ENCODE measurements at places on chromosomes 1 and 21.

DNA sequence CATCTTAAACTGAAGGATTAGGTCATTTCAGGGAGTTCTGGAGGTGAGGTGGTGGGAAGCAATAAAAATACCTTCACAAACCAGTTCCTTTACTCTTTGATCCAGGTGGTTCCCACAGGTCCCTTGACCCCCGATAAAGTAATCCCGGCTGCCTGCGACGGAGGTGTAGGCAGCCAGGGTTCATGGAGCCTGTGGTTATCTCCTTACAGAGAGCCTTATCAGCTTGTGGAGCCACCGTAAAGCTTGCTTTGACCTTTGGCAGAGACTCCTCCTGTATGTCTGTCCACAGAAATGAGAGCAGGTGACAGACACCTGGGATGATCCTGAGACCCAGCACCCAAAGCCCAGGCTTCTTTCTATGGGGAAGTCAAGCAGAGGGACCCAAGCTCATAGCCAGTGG is 243.4 kb downstream of the KIF26B start:
- DNase-seq, result no peak

DNA sequence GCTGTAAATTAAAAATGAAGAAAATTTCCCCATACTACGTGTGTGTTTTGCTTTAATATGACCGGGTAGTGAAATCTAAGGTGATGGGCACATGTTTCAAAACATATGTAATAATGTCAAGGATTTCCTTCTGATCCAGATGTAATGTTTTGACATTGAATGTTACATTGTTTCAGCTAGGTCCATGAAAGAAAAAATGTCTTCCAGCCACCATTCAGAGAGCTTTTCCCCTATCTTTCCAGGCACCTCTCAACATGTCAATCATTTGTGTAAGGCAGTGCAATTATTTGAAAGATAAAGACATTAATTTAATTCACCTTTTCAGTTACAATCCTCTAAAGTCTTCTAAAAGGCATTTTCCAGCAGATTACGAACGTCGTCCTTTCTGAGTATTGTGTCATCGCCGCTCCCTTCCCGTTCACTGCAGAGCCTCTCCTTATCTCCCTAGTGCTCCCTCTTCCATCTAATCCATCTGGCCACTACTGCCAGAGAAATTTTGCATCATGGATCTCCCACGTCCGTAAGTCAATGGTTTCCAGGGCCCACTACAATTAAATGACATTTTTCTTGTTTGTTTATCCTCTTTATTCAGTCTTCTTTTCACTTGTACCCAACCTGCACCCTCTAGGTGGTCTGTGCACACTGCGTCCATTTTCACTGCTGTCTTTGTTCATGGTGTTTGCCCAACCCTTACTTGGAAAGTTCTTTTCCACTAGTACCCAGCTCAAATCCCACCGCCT is 1.3 kb upstream of the VAMP3 start:
- DNase-seq, result no peak

DNA sequence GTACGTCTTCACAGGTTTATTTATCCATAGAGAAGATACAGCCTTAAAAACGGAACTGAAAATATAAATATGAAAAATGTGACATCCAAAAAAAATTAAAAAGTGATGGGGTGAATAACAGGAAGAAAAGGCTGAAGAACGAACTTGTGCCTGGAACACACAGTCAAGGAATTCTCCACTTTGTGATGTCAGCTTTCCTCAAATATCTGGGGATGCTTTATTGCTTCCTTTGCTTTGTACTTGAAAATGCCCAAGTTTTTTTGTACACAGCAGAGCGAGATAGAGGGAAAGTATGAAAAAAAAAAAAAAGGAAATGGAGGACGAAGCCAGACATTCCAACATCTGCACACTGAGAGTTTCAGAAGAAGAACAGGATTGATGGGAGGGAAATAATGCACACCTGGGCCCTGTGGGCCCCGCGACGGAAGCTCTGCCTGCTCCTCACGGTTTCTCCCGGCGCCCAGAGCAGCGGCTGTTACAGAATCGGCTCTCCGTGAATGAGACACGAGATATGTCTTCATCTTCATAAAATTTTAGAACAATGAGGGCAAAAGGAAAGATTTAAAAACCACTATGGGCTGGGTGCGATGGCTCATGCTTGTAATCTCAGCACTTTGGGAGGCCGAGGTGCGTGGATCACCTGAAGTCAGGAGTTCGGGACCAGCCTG is 10.0 kb upstream of the LRRC3 start:
- DNase-seq, result peak; percentile 68

- DNase-seq, result peak; percentile 8
Observed at GRCh38 chr1:62599044-62599443, 1.7 kb downstream of the ANGPTL3 start.

- DNase-seq, result no peak
Observed at GRCh38 chr1:173222149-173223030, 15.3 kb upstream of the TNFSF4 start.

DNA sequence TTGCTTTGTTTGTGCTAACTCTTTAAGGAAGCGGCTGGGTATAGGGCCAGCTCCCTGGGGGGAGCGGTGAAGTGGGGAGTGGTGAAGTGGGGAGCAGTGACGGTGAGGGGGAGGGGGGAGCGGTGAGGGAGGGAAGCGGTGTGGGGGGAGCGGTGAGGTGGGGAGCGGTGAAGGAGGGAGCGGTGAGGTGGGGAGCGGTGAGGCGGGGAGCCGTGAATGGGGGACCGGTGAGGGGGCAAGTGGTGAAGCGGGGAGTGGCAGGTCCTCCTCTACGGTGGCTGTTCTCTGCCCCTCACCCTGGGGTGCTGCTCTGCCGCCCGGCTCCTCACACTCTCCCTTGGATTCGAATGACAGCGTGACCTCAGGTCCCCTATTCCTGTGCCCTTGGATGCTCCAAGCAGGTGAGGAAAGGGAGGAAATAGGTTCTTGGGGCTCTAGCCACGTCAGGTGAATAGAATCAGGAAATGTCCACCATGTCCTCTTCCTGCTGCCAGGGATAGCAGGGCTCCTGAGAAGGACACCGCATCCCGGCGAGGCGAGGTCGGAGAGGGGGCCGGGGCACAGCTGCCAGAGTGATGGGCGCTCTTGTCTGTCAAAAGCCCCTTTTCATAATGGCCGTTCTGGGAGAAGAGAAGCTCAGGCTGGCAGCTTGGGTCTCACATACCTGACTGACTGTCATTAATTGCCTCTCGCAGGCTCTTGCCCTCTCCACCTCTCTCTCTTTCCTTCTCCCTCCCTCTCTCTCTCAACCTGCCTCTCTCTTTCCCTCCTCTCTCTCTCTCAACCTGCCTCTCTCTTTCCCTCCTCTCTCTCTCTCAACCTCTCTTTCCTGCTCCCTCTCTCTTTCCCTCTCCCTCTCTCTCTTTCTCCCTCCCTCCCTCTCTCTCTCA is 134.2 kb downstream of the PGBD5 start:
- DNase-seq, result no peak

GRCh38 chr1:150765296-150765976 is at the start of gene CTSS:
TSS of gene CTSS (minus strand) at chr1:150765778. CDS start at chr1:150764763, 1,015 bp downstream.
- no peak for DNase-seq

DNA sequence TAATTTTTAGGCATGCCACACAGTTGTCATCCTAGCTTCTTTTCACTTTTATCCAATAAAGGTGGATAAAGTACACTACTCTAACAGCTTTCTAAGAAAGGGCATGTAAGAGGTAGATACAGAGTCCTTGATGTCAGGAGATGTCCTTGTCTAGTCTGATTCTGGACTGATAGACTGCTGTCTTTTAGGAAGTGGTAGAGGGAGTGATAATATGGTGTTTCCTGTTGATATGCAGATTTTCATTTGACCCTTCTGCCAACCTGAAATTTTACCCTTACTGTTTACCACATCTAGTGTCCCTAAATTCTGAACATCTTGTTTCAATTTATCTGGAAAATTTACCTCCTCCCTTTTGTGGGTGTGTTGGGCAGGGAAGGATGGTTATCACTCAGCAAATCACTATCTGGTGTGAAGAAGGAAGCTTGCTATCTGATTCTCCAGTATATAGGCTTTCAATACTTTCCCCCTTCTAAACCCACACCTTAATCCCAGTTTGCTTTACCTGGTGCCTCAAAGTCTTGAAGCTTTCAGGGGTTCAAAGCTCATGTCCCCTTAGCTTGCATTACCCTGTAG is 354.9 kb upstream of the SNX7 start:
- DNase-seq, result no peak

DNA sequence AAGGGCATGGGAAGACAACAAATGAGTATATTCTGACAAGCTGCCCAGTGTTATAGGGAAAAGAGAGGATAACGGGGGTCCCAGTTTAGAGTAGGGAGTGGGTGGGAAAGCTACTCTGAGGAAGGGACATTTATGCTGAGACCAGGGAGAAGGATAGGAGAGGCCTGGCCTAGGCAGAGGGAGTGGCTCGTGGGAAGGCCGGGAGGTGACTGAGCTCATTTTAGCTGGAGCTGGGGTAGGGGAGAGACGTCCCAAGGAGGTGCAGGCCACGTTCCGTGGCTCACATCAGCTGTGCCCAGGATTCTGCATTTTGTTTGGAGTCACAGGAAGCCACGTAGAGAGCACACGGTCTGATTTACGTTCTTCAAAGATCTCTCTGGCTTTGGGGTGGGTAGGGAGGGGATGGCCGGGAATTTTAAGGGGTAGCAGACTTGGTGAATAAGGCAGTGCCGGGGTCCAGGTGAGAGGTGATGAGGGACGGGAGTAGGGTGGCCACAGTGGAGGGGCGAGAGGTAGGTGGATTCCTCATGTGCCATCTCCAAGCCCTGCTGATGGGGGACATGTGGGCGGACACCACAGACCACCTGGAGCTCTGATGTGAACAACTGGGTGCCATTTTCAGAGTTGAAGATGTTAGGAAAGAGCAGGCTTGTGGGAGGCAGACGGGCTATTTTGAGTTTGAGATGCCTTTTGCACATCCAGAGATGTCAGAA is 4.7 kb downstream of the TINAGL1 start:
- no peak for DNase-seq

- no peak for DNase-seq
Observed at GRCh38 chr1:212213784-212214183, 71.4 kb upstream of the PPP2R5A start.

GRCh38 chr1:240524356-240525069 is 87.4 kb downstream of the GREM2 start:
- no peak for DNase-seq

GRCh38 chr1:177124577-177125278 is 39.8 kb downstream of the ASTN1 start:
- DNase-seq, result no peak

GRCh38 chr1:46458190-46458589 is 31.4 kb upstream of the DMBX1 start:
- DNase-seq, result no peak

- DNase-seq, result no peak
Observed at GRCh38 chr21:33202464-33203363, 27.0 kb upstream of the IFNAR2 start.

- DNase-seq, result peak; percentile 20
Observed at GRCh38 chr1:78054559-78054958, 8.8 kb downstream of the GIPC2 start.

GRCh38 chr21:35543746-35544145 is 494.6 kb upstream of the RUNX1 start:
- no peak for DNase-seq

DNA sequence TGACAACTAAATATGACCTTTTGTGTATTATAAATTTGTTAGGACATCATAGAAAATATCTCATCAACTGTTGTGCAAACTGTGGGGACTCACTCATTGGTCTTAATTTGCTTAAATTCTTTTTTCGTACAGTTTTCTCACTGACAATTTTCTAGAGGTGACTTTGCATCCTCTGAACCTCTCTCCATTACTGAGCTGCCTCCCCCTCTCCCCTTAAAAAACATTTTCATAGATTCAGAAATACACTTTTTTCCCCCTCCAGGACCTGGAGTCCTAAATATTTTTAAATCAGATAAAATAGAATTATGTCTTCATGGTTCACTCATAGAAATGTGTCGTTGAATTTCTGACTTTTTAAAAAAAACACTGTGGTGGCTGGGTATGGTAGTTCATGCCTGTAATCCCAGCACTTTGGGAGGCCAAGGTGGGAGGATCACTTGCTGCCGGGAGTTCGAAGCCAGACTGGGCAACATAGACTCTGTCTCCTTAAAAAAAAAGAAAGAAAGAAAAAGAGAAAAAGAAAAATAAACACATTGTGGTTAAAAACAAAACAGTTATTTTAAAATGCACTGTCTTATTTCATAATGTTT is 1.5 kb downstream of the CNST start:
- DNase-seq, result no peak

DNA sequence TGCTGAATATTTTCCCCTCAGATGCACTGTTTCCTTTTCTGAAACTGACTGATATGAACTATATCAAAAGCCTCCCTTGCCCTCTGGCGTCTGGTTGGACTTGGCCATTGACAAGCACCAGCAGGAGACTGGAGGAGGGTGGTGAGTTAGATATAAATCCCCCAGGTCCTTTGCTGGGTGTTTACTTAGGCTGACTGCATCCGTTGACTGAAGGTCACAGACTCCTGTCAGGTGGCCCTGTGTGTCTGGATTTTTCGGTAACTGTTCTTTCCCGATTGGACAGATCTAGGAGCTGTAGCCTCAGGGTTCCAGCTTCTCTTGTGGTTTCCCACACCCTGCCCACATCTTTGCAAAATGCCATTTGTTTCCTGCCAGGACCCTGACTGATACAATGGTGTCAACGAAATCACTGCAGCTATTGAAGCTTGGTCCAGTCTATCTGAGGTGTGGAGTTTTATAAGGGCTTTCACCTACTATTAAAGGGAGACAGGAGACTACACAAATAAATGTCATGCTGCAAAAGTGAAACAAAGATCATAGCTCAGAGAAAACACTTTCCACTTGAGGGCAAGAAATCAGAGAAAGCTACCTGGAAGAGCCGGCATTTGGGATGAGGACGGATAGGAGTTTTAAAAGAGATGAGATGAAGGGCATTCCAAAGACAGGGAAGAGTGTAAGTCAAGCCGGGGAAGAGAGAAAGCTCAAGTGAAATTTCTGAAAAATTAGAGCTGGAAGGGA is 1.5 kb upstream of the MAGI3 start:
- peak; percentile 20 for DNase-seq

DNA sequence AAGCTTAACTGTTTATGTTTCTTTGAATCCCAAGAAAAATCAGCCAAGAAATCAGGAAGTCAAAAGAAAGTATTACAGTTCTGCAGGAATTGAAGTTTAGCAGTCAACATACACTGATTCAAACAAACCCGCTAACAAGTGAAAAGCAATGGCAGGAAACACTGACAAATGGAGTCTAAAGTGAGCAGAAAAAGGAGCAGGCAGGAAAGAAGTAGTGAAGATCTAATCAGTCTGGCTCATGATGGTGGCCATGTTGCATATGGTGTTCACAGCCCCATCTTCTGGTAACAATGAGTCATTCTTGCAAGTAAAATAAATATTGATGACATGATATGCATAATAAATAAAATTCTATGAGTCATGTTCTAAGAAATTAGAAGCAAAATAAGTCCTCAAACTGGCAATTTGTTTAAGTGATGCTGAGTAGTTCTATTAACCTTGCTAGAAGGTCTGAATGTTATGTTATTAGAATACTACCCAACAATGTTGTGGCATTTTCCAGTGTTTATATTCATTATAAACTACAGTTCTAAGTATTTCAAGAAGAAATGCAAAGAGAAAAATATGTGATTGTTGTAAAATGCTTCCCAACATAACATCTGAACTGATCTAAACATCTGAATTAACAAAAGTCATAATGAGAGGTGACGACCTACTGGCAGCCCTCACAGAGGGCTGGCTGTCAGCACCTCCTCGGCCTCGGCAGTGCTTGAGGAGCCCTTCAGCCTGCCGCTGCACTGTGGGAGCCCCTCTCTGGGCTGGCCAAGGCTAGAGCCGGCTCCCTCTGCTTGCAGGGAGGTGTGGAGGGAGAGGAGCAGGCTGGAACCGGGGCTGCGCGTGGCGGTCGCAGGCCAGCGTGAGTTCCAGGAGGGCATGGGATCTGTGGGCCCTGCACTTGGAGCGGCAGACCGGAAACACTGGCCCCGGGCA is 5.7 kb upstream of the ACBD6 start:
- DNase-seq, result peak; percentile 32

GRCh38 chr1:150068109-150068435 is 496 bp downstream of the VPS45 start:
- no peak for DNase-seq

Data from amniotic epithelial cell (primary cell).